ENCODE measurements at places on chromosomes 2 and 18.

DNA sequence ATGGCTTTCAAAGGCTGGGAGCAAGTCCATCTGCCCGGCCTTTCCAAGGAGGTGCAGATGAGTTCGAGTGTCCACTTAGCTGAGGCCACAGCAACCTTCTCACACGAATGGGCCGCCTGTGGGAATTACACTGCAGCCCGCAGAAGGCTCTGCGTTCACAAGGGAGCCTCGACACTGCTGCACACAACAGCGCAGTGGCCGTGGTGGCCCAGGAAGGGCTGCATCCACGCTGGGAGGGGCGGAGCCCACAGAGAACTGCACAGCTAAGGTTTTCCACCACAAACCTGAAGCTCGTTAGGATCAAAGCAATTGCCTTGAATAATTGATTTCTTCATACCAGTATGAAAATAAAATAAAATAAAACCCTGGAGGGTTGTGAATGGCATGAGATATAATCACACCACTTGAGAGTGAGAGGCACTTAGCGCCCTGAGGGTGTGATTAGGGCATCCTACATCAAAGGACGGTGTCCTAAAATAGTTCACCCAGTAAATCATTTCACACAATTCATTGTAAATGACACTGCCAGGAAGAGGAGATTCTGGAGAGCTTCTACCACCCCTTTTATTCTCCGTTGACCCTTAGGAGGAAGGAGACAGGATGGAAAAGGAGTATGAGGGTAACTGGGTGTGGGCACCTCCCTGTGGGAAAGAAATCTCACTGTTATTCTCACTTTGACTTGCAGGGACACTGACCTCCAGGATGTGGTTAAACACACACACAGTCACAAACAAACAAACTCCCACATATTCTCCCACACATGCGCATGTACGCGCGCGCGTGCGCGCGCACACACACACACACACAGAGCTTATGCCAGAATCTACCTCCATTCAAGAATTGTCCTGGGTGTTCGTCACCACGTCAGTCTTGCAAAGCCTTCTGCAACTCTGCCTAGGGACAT lies 256.6 kb upstream of the ID2 start:
- DNase-seq: no peak

- no peak for DNase-seq
Measured at GRCh38 chr2:113126845-113127645, at the start of gene IL1RN. Gene IL1RN, plus strand, starts transcription at chr2:113127598. Its CDS starts 27 bp downstream, at chr2:113127625.

DNA sequence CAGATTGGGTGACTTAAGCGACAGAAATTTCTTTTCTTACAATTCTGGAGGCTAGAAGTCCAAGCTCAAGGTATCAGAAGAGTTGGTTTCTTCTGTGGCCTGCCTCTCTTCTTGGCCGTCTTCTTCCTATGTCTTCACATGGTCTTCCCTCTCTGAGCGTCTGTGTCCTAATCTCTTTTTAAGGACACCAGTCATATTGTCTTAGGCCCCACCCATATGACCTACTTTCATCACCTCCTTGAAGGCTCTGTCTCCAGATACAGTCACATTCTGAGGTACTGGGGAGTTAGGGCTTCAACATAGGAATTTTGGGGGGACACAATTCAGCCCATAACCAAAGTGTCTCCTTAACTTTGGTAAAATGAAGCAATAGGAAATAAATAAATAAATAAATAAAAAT lies 110.9 kb upstream of the EPC2 start:
- DNase-seq: no peak

DNA sequence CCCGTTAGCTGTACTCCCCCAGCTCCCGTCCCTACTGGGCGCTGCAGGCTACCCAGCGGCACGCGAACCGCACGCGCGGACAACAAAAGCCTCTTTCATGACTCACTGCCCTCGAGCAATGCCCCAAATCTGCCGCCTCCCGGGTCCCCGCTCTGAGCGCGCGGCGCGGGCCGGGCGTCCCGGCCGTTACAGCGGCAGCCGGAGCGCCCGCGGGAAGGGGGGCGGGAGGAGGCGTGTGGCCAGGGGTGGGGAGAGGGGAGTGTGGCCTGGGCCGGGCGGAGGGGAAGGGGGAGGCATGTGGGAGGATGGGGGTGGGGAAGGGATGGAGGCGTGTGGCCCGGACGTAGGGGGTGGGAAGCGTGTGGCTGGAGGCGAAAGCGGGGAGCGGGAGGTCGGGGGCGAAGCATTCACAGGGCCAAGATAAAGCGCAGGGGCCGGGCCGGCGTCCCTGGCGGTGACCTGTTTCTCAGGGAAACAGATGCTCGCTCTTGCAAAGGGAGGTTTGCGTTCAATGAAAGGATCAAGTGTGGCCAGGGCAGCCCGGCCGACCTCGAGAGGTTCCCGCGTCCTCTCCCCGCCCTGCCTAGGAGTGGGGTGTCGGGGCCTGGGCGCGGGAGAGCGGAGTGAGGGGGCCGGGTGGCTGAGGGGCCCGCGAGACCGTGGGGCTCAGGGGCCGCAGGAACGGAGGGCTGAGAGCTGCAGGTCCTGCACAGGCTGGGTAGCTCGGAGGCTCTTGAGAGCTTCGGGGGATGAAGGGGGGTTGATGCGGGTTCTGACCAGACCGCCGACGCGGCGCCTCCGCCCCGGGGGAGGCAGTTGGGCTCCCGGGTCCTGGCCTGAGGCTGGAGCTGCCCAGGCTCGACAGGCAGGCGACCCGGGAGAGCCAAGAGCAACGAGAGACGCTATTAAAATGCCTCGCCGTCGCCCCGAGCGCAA lies 3.5 kb upstream of the NEUROD1 start:
- DNase-seq: peak; percentile 39

DNA sequence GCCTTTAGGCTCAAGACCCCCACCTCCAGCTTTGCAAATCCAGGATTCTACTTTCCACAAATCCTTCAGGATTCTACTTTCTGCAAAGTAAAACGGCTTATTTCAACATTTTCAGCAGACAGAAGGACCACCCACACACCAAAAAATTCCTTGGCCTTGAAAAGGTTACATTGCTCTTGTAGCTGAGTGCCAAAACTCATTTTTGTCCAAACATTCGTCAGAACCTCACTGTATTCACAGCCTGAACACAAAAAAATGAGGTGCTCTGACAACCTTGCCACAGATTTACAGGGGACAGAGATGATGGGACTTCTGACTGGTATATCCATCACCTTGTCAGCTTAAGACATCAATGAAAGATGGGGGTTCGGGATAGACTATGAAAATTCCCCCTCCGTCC lies 63.0 kb upstream of the COX7A2L start:
- no peak for DNase-seq

DNA sequence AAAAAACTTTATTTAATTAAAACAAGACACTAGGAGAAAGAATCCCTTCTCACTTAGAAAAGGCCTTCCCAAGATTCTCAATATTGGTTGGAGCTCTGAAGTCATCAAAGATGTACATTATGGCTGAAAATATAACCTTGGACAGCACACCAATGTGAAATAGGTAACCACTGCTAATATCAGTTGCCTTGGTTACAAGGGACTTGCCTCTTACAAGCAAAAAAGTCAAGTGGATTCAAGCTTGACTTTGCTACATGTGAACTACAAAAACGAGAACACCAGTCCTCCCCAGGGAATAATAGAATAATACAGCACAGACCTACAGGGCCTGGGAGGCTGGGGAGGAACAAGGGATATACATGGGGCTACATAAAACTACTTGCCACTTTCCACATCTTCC lies 46.1 kb downstream of the NABP1 start:
- DNase-seq: no peak

GRCh38 chr2:235283246-235283645 lies 210.6 kb upstream of the AGAP1 start:
- DNase-seq: no peak

GRCh38 chr2:241870081-241870541 lies 582 bp downstream of the RTP5 start:
- DNase-seq: no peak

GRCh38 chr2:161825429-161825828 lies 201.2 kb downstream of the SLC4A10 start:
- no peak for DNase-seq
